ENCODE measurements at places on chromosomes 11 and 22.

DNA sequence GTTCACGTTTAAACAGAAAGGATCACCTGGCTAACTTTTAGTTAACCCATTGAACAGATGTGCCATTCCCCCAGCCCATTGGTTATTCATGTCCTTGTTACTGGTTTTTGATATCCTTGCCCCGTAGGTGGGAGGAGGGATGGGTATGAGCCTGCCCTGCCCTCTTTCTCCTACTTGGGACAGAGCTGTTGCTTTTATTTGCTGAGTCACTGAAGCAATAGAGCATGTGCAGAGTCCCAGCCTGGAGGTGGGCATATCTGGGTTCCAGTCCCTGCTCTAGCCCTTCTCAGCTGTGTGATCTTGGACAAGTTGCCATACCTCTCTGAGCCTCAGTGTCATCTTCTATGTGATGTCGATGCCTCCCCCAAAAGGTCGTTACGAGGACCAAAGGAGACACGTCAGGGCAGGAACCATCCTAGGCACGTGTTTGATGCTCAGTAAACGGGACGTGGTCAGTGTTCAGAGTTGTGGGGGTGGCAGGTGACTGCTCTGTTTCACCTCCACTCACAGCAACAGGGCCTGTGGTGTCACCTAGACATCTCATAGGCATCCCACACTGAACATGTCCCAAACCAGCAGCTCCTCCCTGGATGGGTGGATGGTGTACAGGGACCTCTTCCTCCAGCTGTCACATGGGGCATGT lies 61.0 kb downstream of the BMAL1 start:
- DNase-seq: no peak

GRCh38 chr11:27291954-27292636 lies 70.9 kb downstream of the CCDC34 start:
- DNase-seq: no peak

GRCh38 chr11:7965386-7965785 lies at the start of gene NLRP10:
NLRP10 (minus strand) TSS chr11:7965447; CDS start chr11:7963495, 1,952 bp downstream.
- DNase-seq: no peak

DNA sequence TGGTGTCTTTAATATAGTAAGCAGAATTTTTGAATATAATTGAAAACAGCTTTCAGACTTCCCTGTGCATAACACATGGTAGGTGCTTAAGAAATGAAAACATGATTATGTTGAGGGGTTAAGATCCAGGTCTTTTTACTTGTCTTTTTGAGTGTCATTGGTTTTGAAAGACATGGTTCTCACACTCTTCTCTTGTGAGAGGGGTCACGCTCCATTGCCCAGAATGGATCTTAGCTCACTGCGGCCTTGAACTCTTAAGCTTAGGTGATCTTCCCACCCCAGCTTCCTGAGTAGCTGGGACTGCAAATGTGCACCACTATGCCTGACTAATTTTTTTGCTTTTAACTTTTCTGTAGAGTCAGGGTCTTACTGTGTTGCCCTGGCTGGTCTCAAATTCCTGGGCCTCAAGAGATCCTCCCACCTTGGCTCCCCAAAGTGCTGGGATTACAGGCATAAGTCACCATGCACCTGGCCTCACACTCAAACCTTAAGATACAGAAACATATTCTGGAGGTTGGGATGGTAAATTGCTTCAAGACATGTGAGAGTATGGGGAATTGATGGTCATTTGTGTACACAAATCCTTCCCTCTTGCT lies 1.4 kb downstream of the SPCS2 start:
- no peak for DNase-seq

GRCh38 chr22:42364604-42365110 lies 67.5 kb downstream of the NFAM1 start:
- no peak for DNase-seq

DNA sequence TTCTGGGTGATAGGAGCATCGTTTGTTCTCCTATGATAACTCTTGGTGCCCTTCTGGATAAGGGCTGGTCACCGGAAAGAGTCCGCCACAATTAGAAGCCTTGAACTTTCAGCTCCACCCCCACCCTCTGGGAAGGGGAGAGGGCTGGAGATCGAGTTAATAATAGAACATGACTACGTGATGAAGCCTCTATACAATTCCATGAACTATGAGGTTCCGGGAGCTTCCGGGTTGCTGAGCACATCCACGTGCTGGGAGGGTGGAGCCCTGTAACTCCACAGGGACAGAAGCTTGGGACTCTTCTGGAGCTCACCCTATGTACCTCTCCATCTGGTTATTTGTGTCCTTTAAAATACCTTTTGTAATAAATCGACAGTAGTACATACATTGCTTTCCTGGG lies 40.3 kb downstream of the ARHGAP42 start:
- no peak for DNase-seq

GRCh38 chr11:5932671-5933070 lies 9.4 kb upstream of the OR56A3 start:
- DNase-seq: no peak

Data from activated T-cell treated with anti-CD3 and anti-CD28 coated beads for 1 hour (primary cell).